Coronary artery (tissue), 2 donors: ENCODE measurements at places on chromosomes 7 and 10.
A peak's percentile ranks its signal among the peaks of the same experiment; 100 is the strongest.

GRCh38 chr7:94374721-94375566 is 19.8 kb upstream of the COL1A2 start:
- peak; percentile 80 for DNase-seq

- DNase-seq = no peak
These were observed 287.2 kb upstream of the RNF32 start for GRCh38 chr7:156353352-156353751.

GRCh38 chr7:74495112-74496086 is 41.7 kb downstream of the GTF2IRD1 start:
- no peak for DNase-seq

GRCh38 chr7:131235489-131236317 is 92.0 kb upstream of the MKLN1 start:
- no peak for DNase-seq

- DNase-seq = no peak
These were observed 158.1 kb downstream of the MAD1L1 start for GRCh38 chr7:2074691-2075090.

DNA sequence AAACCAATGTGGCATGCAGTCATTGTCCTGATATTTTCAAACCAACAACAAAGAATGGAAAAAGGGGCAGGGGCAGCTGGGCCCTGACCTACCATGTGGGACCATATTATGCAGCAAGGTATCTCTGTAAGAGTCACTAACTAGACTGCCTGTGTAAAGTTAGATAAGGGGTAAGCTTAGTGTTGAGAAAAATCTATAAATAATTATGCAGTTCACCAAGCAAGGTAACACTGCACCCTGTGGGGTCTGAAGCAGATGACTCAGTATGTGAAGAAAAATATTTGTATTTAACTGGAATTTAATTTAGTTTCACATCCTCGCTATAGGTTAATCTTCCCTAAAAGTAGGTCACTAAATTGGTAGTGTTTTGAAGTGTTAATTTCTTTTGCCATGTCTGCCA is 99.3 kb downstream of the PPP1R3A start:
- DNase-seq = no peak

DNA sequence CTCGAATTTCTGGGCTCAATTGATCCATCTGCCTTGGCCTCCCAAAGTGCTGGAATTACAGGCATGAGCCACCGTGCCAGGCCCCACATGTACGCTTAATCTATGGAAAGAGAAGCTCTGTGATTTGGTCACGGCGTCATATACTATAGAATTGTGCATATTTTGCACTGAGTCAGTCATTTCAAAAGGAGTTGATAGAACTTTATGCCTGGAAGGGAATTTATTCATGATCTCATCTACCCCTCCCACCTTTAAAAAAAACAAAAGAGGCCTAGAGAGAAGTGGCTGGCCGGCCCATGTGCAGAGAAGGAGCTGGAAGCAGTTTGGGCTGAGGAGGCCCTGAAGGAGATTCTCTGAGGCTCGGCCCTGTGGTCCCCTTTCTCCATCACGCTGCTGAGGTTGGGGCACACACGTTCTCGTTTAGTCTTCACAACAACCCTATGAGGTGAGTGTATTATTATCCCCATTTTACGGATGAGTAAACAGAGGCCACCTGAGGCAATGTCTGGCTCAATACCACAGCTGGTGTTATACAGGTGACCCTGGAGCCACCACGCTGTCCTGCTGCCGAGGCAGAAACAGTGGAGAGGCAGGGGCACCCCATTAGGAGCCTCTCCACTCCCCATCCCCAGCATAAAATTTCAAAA is 47.2 kb upstream of the ZRANB1 start:
- no peak for DNase-seq

- no peak for DNase-seq
These were observed 137.3 kb downstream of the PLXNA4 start for GRCh38 chr7:132438926-132439325.

DNA sequence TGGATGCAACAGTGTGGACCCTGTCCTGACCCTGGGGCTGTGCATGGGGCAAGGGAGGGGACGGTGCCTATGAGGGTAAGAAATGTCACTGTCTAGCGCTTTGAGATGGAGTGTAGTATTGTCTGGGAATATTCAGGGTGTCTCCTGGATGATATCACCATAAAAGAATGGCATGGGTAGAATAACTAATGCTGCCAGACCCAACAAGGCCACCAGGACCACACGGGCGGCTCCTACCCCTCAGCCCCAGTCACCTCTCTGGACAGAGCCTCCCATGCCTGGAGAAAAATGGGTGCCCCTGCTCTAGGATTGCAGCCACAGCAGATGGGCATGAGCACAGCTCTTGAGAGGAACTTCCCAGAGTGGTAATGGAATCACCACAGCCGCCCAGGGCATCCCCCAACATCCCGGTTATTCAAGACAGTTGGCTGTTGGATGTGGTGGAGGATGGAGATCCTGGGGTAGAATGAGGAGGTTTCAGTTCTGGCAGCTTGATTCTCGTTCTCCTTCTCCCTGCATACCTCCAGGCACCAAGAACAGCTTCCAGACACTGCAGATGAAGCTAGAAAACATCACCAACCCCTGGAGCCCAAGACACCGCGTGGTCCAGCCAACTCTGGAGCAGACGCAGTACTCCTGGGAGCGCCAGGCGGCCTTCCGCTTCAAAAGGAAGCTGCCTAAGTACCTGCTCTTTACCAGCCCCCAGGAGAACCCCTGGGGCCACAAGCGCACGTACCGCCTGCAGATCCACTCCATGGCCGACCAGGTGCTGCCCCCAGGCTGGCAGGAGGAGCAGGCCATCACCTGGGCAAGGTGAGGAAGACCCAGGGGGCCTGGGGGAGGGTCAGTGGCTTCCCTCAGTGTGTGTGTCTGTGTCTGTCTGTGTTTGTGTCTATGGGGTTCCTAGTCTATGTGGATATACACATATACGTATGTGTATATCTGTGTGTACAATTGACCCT is 6.2 kb downstream of the AOC1 start:
- DNase-seq = peak; percentile 43

GRCh38 chr10:94614558-94614957 is 69.0 kb downstream of the HELLS start:
- DNase-seq = no peak

- DNase-seq = no peak
These were observed 219.3 kb downstream of the SKAP2 start for GRCh38 chr7:26645121-26645520.

- no peak for DNase-seq
These were observed 4.0 kb upstream of the KLRG2 start for GRCh38 chr7:139487366-139488080.

DNA sequence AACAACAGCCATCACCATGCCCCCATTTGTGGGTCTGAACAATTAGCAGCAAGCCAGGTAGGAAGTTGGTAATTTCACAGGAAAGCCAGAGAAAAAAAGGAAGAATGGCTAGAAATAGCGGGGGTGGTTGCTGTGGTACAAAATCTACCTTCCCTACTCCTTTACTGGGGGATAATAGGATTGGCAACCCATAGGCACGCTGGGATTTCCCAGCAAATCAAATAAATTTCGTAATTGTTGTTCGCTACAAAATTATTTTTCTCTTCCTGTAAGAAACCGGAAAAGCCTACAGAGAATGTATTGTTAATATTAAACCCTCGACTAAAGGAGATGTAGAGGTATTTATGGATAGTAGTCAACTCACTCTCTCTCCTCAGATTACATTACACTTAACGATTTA is 123.9 kb downstream of the DOCK4 start:
- DNase-seq = no peak

DNA sequence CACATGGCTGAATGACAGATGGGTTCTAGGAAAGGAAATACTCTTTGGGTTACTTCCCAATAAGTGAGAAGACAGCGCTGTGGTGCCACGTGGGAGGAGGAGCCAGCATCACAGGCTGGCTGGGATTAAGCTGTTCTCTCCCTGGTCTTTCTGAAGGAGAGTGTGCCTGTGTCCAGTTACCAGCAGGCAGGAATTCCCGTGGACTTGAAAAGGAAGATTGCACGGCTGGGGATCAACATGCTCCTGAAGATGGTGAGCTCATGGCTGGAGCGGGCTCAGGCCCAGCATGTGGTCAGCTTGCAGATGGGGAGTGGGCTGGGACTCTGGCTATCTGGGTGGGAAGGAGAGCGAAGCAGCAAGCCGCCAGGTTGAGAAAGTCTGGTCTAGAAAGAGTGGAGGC is 8.1 kb downstream of the ADCK2 start:
- DNase-seq = no peak
